ENCODE measurements at places on chromosomes 5 and 9.

DNA sequence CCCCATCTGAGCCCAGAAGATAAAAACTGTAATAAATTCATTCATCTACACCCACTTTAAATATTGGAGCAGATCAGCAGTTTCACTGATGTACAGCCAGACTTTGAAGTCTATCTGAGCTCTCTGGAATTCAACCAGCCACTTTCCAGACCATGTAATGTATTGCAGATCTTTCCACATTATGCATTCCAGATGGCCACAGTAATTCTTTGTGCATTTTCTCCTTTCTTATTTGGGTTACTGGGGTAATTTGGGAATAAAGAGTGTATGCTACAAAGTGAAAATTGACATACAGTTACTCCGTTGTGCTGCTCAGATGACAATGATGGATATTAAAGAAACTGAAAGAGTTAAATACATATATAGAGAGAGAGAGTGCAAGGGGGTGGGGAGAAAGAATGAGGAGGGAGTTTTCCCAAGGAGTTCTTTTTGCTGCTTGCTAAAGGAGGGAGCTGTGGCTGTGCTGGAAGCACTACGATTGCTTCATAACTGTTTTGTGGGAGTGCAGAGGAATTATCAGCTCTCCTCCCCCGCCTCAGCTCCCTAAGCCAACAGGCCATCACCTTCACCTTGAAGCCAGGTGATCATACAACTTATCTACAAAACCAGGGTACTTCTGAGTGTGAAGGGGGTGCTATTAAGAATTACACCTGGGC lies 152.8 kb downstream of the GAS1 start:
- no peak for DNase-seq

DNA sequence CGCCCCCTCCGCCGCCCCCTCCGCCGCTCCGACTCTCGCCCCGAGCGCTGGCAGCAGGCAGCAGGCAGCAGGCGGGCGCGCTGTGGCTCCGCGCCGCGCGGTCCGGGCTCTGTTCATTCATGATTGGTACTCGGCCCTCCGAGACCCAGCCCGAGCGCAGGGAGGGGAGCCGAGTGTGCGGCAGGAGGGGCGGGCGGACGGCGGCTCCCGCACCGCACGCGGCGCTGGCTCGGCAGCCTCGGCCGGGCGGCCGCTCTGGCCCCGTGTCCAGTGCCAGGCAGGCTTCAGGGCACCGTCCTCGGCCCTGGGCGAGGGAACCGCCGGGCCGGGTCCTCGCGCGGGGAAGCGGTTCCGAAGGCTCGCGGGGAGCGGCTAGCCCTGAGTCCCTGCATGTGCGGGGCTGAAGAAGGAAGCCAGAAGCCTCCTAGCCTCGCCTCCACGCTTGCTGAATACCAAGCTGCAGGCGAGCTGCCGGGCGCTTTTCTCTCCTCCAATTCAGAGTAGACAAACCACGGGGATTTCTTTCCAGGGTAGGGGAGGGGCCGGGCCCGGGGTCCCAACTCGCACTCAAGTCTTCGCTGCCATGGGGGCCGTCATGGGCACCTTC lies at the start of gene KCNIP1:
Gene KCNIP1 (plus strand): TSS at position 31 of the 607 bp plus-strand sequence.
- DNase-seq, result no peak

DNA sequence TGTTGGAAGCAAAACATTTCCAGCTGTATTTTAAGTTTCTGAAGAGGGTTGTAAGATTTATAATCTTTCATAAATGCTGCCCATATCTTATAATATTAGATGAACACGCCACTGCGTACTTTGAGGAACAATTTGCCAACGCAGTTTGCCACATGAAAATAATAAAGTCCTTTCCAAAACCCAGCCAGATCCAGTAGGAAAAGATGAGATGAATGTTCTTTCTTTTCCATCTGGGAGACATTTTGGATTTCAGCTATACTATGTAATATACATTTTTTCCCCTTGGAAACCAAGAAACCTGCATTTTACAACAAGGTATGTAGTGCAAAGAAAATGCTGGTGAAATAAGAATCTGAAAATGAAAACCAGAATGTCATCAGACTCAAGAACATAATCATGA lies 125.4 kb downstream of the NFIB start:
- no peak for DNase-seq

DNA sequence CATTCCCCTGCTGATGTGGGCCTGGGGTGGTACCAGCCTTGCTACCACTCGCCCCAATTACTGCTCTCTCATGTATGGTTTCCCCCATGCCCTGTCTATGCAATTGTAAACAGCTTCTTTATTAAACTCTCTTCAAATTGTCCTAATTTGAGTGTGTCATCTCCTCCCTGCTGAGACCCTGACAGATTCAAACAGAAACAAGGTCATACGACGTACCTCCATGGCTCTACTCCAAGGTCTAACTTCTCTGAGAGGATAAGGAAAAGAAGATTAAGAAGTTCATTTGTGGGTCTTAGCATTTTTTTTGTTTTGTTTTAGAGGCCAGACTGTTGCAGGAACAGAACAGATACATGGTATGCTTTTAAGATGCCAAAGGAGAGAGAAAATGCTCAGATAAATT lies 38.0 kb downstream of the ABITRAM start:
- DNase-seq, result no peak

- DNase-seq, result no peak
Measured at GRCh38 chr5:132557478-132558172, 848 bp downstream of the RAD50 start.

GRCh38 chr9:88991066-88992034 lies at the start of gene S1PR3:
TSS of gene S1PR3 (plus strand) at chr9:88991468. CDS start at chr9:89001201, 9,733 bp downstream.
- no peak for DNase-seq

DNA sequence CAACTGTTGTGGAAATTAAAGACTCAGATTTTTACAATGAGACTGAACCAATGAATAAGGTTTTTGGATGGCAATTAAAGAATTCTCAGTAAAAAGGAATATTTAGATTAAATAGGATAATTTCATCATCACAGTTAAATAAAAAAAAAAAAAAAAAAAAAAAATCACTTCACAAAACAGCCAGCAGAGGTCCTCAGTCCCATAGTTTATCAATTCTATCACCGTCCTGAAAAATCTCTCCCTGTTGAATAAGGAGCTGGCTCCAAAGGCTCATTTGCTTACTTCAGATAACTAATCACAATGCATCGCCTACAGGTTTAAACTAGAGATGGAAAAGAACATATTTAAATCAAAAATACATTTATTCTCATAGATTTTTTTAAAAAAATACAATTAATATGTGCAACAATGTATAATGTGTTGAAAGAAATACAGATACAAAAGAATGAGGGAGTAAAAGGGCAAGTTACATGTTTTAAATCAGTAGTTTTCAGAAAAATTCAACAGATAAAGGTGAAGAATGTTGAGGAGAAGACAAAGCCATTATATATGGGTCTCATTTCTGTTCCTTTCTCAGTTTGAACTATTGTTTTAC lies 175.8 kb upstream of the CHD1 start:
- DNase-seq, result no peak

DNA sequence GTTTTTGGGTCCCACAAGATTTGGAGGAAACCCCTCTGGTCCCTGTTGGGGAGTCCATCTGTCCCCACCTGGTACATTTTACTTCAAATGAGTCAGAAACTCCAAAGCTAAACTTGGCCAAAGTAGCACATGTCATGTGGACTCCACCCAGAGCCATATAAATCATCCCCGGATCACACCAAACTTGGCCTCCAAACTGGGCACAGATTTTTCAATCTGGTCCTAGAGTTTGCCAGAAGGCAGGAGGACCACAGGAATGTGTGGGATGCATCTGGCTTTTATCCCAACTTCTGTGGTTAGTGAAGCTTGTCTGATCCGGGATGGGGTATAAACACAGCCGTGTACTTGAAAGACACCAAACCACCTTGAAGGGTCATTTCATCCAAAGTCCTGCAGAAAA lies 66.3 kb downstream of the MAT2B start:
- no peak for DNase-seq
